Hematopoietic multipotent progenitor cell (in vitro differentiated cells): ENCODE measurements at places on chromosomes 5 and 9.
A peak's percentile ranks its signal among the peaks of the same experiment; 100 is the strongest.

DNA sequence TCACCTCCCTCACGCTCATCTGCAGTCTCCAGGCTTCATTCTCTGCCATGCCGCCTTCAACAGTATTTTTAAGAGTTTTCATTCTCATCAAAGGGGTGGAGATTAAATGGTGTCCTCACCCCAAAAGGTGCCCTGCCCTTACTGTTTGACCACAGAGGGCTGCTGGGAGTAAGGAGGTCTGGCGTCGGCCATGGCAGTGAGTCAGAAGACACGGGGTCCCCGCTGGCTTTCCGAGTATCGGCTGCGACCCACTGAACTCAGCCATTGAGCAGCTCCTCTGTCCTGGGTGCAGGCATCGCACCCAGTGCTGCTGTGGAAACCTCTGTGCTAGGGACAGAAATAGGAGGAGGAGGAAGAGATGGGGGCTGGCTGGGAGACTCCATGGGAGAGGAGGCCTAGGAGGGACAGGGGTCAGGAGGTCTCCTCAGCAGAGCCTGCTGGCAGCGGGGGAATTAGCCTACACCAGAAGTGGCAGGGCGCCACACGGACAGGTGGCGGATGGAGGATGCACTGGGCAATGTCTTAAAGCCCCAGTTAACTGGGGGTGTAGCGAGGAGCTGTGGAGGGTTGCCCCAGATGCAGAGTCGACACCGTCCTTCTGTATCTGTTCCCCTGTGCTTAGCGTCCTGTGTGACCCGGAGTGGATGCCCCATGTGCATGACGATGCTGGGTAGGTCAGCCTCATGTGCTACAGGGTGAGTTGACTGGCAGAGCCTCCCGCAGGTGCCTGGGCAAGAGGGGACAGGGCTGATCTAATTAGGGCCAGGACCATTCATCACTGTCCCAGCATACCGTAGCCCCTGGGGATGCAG, 15.4 kb upstream of the PLEKHG4B start:
- DNase-seq, result no peak

DNA sequence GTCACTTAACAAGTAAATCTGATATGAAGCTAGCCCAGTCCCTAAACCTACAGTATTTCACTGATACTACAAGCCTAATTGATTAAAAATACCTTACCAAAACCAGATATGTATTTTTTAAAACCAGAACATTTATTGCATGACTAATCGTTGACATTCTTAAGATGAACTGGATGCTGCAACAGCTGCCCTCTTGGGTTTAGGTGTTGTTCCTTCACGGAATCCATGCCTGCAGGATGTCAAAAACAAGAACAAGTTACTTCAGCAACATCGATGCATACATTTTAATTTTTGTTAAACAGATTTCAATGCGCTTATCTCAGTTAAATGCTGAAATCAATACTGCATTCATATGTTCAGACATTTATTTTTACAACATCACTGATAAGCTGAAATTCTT, 2.7 kb downstream of the RPL37 start:
- DNase-seq, result no peak

DNA sequence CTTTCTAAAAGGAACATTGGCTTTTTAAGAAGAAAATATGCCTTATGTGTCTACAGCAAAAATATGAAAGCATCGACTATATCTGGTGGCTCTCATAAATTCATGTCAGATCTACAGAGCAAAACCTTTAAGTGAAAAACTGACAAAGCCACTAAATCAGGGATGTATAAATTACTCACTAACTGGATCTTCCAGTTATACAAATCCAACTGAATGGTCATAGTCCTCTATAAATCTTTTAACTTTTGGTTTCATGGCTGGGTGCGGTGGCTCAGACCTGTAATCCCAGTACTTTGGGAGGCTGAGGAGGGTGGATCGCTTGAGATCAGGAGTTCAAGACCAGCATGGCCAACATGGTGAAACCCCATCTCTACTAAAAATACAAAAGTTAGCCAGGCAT, 29.2 kb upstream of the GZMA start:
- no peak for DNase-seq

- no peak for DNase-seq
Measured at GRCh38 chr5:116002116-116002906, 30.0 kb upstream of the ARL14EPL start.

DNA sequence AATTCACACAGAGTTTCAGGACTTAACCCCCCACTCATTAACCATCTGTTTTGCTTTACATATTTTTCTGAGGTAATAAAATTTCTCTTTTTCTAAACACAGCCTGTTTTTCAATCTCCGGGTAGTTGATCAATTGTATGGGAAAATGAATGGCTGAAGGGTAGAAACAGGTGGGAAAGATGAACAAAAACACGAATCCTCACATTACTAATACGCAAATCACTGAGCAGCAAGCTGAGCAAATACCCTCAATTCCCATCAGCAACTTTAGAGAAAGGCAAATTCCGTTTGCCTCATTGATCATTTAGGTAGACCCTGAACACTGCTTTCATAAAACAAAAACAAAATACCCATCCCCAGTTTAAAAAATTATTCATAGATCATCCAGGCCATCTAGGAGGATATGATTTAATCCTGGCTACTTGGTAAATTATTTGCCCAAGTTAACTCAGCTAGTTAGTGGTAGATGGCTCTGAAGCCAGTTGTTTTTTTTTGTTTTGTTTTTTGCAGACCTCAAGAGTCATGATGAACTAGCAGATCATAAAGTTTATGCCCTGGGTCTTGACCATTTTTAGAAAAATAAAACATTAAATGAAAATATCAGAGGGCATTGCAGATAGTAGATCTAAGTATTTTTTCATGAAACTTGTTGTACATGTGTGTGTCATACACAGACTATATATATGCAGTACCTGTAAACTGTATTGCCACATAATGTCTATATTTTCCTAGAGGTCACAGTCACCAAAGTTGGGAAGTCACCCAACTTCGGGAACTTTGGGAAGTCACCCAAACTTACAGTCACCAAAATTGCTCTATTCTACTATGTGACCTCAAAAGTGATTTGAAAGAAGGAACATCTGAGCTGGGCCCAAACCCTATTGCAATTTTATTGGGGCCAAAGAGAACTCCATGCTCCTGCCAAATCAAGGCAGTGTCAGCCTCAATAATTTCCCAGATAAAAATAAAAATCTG, 1.6 kb upstream of the CD274 start:
- DNase-seq, result no peak

DNA sequence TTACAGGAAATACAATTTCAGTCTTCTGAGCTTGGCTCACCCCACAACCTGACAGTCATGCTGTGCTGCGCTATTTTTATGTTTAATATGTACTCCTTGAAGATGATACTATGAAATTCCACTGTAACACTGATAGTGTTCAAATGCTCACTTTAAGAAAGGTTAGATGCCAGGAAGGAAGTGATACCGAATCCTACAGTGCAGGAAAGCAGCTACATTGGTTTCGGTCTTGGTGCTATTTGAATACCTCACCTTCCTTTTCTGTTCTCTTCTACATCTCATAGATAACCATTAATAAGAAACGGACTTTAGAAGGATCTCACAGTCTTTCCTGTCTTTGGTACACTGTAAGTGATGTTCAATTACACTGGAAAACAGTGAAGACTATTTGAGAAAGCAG, 117.6 kb downstream of the SEMA5A start:
- DNase-seq, result no peak

GRCh38 chr9:5876026-5876425, 14.7 kb upstream of the MLANA start:
- DNase-seq, result no peak

- no peak for DNase-seq
Measured at GRCh38 chr5:3336666-3337065, 259.0 kb upstream of the IRX1 start.

- DNase-seq, result no peak
Measured at GRCh38 chr5:157793301-157793700, 49.8 kb downstream of the LSM11 start.

GRCh38 chr5:76544268-76544926, 78.8 kb downstream of the F2RL2 start:
- peak; percentile 36 for DNase-seq

GRCh38 chr9:36046923-36047322, 10.2 kb downstream of the RECK start:
- DNase-seq, result no peak

GRCh38 chr9:9997585-9997984, 615.2 kb downstream of the PTPRD start:
- no peak for DNase-seq

GRCh38 chr5:34854459-34855174, 15.7 kb downstream of the TTC23L start:
- DNase-seq, result no peak

- no peak for DNase-seq
Measured at GRCh38 chr9:36187414-36187813, 3.3 kb upstream of the CLTA start.

DNA sequence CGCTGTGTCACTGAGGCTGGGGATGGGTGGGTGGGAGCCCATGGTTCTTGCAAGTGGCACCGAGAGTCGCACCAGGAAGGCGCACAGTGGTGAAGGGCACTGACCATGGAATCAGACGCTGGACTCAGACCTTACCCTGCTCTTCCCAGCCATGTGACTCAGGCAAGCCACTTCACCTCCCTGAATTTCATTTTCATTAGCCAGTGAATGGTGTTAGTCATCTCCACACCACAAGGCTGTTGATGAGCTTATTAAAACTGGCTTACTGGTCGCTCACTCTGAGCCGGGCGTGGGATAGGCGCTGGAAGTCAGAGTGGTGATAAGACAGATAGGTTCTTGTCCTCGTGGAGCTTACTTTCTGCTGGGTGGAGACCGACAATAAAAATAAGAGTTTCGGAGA, 25.1 kb downstream of the FGF18 start:
- no peak for DNase-seq

DNA sequence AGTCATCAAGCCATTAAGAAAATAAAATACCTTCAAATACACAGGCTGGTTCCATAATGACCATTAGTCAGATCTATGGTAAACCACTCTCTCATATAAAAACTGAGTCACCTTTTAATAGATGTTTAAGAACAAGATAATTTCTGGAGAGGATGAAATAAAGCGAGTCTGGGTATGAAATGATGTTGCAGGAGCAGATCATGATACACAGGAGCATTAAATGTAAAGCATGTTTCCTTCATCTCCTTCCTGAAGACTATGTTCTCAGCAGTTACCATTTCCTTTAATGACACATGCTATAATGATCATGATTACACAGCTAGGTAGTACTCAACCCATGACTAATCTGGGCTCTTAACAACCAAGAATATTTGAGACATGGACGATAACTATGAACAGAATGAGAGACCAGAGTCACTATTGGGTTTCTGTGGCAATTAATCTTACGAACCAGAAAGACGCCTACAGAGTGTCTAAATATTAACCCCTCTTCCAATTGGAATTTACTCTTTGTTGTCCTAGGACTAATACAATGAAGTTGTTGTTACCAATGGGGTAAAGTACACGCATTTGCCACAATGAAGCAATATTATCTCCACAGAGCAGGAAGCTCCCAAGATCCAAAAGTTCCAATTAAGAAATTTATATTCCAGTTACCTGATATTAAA, 105.6 kb downstream of the NR6A1 start:
- DNase-seq, result no peak

DNA sequence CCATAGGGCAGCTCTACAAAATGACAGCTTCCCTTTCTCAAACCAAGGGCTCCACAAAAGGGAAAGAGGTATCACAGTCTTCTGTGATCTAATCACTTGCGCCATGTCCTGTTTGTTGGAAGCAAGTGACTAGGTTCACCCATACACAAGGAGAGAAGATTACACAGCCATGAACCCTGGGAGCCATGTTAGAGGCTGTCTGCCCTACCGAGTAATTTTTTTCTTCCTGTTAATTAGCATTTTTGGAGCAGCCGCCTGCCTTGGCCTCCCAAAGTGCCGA, 33.2 kb upstream of the GOLPH3 start:
- DNase-seq, result no peak

GRCh38 chr5:180178531-180179441, 30.2 kb downstream of the RASGEF1C start:
- DNase-seq, result no peak

DNA sequence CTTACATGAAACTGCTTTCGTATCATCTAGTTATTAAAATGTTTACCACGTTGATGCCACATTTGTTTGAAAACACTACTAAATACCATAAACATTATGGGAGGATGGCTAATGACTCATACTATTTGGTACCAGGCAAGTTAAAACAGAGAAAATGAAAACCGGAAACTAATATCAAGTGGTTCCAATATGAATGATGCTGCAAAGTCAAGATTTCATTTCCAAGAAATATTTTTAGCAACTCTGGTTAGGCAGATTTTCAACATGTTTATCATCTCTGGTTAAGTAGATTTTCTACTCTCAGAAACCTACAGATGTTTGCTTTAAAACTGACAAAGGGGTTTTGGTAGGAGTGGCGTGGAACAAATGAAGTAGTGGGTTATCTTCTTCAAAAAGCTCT, 4.9 kb upstream of the F2R start:
- DNase-seq, result peak; percentile 15

GRCh38 chr9:125601961-125602360, 105.0 kb downstream of the MAPKAP1 start:
- DNase-seq, result peak; percentile 5

- DNase-seq, result no peak
Measured at GRCh38 chr5:74638544-74638969, 2.0 kb downstream of the ENC1 start.

- DNase-seq, result no peak
Measured at GRCh38 chr5:74184649-74185048, 455.9 kb downstream of the ENC1 start.
